ENCODE measurements at places on chromosomes 1 and 21.

DNA sequence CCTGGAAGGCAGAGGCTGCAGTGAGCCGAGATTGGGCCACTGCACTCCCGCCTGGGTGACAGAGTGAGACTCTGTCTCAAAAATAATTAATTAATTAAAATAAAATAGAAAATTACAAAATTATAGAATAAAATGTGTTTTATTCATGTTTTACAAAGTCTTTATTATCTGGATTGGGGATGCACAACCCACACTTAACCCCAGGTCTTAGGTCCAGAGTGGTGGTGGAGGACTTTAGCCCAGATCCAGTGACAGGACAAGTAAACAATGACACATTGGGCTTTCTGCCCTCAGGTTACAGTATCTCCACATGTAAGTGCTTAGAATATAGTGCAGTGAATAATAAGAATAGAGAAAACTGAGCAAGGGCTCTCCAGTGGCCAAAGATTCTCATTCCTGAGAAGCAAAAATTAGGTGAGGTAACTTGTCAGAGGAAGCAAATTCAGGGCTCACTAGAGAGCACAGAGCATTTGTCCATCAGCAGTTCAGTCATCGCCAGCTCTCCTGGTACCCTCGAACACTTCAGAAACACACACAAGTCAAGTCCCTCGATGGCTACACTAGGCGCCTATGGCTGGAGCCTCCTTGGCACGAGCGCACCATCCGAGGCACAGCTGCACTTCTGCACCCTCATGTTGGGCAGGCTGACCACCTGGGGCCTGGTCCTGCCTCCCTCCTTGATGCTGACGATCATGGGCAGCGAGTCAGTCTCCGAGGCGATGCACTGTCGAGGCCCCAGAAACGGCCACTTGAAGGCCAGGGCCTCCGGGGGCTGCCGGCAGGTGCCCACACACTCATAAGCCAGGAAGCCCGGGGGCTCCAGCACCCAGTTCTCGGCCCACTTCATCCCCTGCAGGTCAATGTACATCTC is 2.6 kb downstream of the LEFTY1 start:
- DNase-seq = no peak

DNA sequence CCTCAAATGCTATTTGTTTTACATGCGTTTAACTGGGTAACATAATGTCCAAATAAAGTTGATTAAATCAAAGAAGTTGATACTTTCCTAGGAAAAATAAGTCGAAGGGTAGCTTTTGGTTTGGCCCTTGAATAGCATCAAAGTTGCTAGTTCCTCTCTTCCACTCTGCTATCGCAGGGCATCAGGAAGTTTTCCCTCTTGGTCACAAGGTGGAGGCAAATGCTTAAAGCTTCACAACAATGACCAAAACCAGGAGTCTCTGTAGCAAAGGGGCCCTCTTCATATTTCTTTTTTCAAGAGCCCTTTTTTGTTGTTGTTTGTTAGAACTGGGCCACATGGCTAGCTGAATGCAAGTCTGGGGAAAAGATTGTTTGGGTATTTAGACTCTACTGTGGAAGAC is 668.4 kb downstream of the KCNT2 start:
- DNase-seq = no peak

DNA sequence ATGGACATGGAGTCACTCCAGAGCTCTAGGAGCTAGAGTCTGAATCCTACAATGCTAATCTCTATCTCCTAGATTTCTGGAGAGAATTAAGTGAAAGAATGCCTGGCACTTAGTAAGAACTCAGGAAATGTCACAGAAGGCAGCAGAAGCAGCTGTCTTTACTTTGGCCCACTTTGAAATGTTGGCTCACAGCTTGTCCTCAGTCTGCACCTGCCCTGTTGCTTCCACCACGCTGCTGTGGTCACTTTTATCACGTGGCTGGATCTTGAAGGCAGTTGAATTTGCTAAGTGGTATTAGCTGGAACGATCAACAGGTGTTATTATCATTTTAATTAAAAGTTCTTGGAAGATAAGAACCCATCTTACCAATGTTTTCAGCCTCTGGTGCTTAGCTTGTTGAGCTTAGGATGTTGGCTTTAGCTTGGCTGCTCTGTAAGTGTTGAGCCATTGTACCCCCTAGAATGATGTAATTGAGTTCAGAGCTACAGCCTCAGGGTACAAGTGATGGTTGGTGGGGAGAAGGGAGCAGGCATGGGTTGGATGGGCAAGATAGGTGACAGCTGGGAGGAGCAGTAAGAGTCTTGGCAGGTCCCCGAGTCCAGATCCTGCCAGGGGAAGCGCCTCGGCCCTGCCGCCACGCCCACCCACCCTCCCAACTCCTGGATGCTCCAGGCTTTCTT is 41.9 kb upstream of the EPS8L3 start:
- DNase-seq = peak; percentile 50

- DNase-seq = no peak
Observed at GRCh38 chr1:204340081-204340889, 19.4 kb downstream of the PLEKHA6 start.

DNA sequence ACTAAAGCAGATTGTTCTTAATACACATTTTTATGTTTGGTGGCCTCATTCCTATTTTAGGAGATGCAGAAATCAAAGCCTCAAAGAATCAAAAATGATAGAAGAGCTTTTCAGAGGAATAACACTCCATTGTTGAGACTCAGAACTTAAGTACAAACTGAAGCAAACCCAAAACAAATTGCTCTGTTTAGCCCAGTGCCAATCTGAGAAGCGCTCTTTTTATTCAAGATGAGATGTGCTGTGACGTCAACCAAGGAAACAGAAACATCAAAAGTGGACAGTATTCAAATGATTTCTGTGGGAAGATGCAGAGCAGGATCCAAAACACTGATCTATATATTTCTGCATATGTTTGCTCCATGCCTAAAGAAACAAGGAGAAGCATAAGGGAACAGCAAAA is 18.0 kb downstream of the COLGALT2 start:
- DNase-seq = no peak

Measured in hematopoietic multipotent progenitor cell treated with erythropoietin and hydrocortisone succinate and interleukin-3 and kit ligand, for 6 days (in vitro differentiated cells).